ENCODE measurements at places on chromosomes 12 and 14.
A peak's percentile ranks its signal among the peaks of the same experiment; 100 is the strongest.

GRCh38 chr12:4630262-4630661, 18.6 kb downstream of the AKAP3 start:
- no peak for DNase-seq
- no peak overlapping the region for H3K4me3 ChIP-seq
- no peaks in the 10 kb centered on the region for H3K27me3 ChIP-seq
- no peak overlapping the region for H3K27ac ChIP-seq
- peaks cover 16% of the 10 kb centered on the region for H3K36me3 ChIP-seq

DNA sequence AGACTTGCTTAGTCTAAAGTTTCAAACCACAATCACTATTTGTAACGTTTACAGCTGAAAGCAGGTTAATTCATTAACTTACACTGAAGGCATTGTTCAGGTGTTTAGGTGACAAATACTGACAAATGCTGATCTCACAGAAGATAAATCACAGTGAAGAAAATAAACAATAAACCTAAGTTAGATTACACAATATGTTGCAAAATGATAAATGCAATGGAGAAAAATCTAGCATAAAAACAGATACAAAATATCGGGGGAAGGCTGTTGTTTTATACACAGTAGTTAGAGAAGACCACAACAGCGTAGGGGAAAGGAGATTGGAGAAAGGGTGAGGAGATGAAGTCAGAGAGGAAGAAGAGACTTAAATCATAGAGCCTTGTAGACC, 3.0 kb downstream of the SCAF11 start:
- DNase-seq: no peak
- peaks cover 62% of the 10 kb centered on the region for H3K4me1 ChIP-seq
- H3K27ac ChIP-seq: peak overlapping the region; percentile 99
- no peaks in the 10 kb centered on the region for H3K27me3 ChIP-seq

- H3K4me3 ChIP-seq: no peak overlapping the region
- no peaks in the 10 kb centered on the region for H3K4me1 ChIP-seq
- H3K27ac ChIP-seq: no peak overlapping the region
- no peak for DNase-seq
These were observed 117.9 kb downstream of the DICER1 start for GRCh38 chr14:95039259-95039992.

DNA sequence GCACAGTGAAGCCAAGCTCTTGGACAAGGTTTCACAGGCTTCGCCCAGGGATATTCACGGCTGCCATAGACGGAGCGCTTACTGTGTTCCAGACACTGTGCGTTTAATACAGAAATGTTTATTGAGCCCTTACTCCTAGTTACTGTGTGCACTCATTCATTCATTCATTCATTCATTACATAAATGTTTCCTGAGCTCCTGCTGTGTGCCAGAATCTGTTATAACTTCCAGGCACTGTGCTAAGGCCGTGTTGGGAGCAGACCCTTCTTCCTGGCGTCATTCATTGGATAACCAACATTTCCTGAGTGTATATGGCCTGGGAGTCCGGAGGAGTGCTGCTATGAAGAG, 760 bp upstream of the MED13L start:
- H3K4me3 ChIP-seq: peak overlapping the region; percentile 86

GRCh38 chr14:59918824-59919569, 947 bp upstream of the LRRC9 start:
- peaks cover 3% of the 10 kb centered on the region for H3K27me3 ChIP-seq
- no peak overlapping the region for H3K27ac ChIP-seq
- peak; percentile 14 for DNase-seq
- no peaks in the 10 kb centered on the region for H3K36me3 ChIP-seq
- H3K4me3 ChIP-seq: peak overlapping the region; percentile 65

- no peak overlapping the region for H3K4me3 ChIP-seq
- DNase-seq: no peak
- H3K27ac ChIP-seq: no peak overlapping the region
- H3K36me3 ChIP-seq: no peaks in the 10 kb centered on the region
- H3K27me3 ChIP-seq: no peaks in the 10 kb centered on the region
- H3K4me1 ChIP-seq: peaks cover 3% of the 10 kb centered on the region
These were observed 51.9 kb upstream of the KCNMB4 start for GRCh38 chr12:70314145-70314544.

DNA sequence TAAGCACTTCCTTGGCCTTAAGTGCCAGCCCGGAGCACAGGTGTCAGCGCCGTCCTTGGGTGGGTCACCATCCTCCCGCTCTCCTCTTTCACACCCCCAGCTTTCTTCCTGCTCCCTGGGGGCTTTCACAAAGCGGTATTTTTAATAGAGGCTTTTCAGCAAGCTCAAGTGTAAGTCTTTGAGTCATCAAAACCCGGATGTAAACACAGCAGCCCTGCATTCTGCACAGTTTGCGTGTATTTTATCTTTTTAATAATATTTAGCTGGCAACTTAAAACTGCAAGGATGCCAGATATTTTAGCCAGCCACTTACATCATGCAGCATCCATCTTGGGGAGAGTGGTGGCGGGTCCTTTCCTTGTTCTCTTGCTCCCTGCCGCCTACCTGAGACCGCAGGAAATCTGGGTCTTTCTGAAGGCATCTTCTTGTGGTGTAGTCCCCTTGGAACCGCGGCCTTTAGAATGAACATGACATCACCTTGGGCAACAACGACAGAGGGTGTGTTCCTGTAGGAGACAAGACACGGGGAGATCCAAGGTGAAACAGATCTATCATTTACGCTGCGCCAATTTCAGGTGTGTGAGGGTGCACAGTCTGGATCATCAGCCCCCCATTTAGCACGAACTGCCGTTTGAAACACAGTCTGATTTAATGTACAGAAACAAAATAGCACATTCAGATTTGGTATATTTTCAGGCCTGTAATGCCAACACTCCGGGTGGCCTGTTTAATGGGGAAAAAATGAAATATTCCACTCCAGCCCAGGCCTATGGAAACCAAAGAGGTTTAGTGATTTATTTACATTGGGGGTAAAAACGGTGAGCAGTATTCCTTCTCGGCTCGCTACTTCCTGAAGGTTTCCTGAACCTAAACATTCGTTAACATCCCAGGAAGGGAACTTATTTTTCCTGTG, 12.5 kb upstream of the IRF2BPL start:
- H3K27ac ChIP-seq: peak overlapping the region; percentile 95
- peak overlapping the region; percentile 62 for H3K4me3 ChIP-seq

Data from psoas muscle (tissue), 8 donors.